Panc1 (cell line): ENCODE measurements at places on chromosomes 2 and 18. TPM values are rescaled to one million over a fixed set of nuclear protein-coding genes. Genes with fewer than 3 reads are reported as not detected.

- no peak for DNase-seq
Measured at GRCh38 chr2:236857781-236858180, 227.9 kb upstream of the COPS8 start.

GRCh38 chr18:22230471-22230945 lies 61.1 kb downstream of the GATA6 start:
- DNase-seq = no peak

GRCh38 chr2:192940767-192941166 lies 746.0 kb upstream of the TMEFF2 start:
- no peak for DNase-seq

BOK gene
- total RNA-seq = 39.1 TPM

SLC9A2 gene
- 4.1 TPM for total RNA-seq

HRH4 gene
- total RNA-seq = not detected

- no peak for DNase-seq
Measured at GRCh38 chr18:50199346-50199855, 4.5 kb upstream of the MYO5B start.

- no peak for DNase-seq
Measured at GRCh38 chr2:84817239-84817655, 63.6 kb downstream of the TRABD2A start.

- DNase-seq = peak; percentile 52
Measured at GRCh38 chr2:235263205-235264120, 230.4 kb upstream of the AGAP1 start.

DNA sequence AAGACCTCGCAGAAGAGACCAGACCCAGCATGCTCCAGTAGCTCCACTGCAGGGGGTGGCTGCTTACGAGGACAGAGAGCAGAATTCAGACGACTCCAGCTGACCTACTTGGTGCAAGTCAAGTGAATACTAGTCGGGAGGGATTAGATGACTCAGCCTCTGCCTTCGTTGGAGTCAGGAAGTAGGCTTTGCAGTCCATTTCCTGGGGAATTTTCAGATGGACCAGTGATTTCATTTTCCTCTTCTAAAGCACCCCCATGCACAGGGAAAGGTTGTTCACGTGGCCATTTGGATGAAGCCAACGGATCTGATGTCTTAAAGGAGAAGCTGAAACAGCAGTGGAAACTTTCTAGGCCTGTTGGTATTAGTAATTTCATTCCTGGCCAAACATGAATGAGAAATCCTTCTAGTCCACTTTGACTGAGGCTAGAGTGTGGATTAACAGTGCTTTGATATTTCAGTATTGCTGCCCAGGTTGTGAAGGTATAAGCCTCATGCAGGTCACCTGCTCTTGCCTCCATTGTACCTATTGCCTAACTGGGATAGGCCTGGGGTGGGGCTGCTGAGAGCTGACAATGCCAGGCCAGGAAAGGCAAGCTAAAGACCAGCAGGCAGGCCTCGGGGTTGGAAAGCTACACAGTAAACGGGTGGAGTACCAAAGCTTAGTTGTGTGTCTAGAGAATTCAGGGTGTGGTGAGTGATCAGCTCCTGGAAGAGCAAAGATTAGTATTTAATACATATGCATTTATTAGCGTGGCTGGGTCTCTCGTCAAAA lies 117.6 kb upstream of the FOSL2 start:
- no peak for DNase-seq

DNA sequence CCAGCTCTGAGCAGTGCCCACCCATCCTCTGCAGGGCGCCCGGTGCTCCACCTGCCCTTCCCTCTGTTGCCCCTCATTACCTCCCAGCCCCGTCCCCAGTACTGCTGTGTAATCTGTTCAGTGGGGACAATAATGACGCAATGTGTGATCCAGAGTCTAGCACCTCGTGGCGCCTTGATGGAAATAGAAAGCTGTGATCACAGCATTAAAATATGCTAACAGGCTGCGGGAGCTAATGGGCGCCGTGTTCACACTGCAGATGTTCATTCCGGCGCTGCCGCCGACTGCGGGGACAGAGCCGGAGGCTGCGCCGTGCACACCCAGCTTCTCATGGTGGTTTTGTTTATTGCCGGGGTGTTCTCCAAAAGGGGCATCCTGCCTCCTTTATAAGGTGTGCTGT lies 235.2 kb downstream of the LDLRAD4 start:
- no peak for DNase-seq
